ENCODE measurements at places on chromosomes 16 and 17.

DNA sequence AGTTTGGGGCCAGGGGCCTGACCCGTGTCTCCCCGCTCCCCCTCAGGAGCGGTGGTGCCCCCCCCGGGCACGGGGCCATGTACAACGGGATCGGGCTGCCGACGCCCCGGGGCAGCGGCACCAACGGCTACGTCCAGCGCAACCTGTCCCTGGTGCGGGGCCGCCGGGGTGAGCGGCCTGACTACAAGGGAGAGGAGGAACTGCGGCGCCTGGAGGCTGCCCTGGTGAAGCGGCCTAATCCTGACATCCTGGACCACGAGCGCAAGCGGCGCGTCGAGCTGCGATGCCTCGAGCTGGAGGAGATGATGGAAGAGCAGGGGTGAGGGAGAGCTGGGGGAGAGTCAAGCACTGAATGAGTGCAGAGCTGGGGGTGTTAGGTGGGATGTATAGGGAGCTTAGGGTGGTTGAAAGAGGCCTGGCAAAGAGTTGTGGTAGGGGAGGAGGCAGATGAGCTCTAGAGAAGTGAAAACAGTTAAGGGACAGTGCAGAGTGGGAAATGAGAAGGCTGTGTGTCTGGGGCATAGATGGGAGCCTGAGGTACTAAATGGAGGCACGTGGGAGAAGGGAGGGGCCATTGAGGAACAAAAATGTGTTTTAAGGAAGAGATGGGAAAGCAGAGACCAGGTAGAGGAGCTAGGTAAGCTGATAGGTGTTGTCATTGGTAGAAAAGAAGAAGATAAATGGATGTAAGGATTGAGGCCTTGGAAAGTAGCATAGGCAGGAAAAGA lies 4.0 kb downstream of the SRRM2 start:
- DNase-seq = no peak

GRCh38 chr17:82248815-82249674 lies 20.2 kb downstream of the SLC16A3 start:
- DNase-seq = no peak

DNA sequence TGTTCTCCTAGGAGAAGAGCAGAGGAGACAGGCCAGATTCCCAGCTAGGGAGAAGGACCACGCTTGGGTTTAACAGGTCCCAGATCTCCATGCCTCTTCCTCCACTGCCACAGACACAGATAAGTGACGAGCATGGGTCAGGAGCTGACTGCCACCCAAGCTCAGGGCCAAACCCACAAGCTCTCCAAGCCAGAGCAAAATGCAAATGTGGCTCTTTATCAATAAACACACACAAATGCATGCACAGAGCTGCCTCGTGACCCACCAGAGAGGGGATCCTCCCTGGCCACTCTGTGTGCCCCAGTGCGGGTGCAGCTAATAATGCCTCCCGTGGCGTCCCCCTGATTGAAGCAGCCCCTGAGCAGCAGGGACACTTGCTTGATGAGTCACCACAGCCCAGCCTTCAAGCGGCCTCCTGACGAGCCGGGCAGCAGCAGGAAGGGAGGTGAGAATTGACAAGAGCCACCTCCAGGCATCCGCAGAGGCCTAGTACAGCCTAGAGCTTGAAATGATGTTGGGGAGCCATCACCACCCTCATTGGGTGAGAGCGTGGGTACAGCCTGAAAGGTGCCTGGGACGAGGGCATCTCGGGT lies 143.9 kb downstream of the CCDC182 start:
- DNase-seq = no peak

- no peak for DNase-seq
Observed at GRCh38 chr17:76251478-76252039, 11.3 kb upstream of the RNF157 start.

DNA sequence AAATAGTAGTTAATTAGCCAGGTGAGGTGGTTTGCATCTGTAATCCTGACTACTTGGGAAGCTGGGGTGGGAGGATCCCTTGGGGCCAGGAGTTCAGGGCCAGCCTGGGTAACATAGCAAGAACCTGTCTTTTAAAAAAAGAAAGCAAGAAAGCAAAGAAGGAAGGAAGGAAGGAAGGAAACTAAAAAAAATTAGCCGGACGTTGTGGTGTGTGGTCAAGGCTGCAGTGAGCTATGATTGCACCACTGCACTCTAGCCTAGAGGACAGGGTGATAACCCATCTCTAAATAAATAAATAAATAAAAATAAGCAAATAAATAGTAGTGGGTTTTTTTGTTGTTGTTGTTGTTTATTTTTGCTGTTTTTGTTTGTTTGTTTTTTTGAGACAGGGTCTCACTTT lies 39.3 kb upstream of the MAP2K6 start:
- no peak for DNase-seq

DNA sequence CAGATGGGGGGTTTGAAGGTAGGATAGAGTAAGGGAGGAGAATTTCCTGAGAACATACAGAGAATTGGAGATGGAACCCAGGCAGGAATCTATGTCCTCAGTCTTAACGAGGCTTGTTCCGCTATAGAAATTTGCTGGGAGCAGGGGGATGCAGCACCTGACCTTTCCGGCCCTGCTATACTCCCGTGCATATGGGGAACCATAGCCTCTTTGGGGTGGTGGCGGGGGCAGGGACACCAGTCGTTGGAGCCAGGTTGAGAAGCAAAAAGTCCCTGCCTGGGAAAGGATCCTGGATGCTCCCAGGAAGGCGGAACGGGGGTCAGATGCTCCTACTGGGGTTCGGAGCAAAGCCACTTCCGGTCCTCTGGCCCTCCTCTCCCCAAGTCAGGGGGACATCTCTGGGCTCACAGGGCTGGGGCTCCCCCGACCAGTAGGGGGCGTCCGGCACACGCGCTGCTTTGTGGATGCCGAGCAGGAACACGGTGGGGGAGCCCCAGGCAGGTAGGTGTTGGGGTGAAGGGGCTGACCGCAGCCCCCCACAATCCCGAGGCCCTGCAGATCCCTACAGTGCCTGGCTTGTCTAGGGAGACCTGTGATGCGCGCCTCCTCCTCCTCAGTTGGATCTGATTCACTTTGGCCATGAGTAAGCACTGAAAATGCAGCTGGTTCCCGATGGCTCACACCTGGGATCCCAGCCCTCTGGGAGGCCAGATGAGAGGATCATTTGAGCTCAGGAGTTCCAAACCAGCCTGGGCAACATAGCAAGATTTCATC lies 15.5 kb upstream of the TFAP4 start:
- peak; percentile 61 for DNase-seq

- DNase-seq = peak; percentile 22
Observed at GRCh38 chr16:53131363-53132071, 76.7 kb downstream of the CHD9 start.

DNA sequence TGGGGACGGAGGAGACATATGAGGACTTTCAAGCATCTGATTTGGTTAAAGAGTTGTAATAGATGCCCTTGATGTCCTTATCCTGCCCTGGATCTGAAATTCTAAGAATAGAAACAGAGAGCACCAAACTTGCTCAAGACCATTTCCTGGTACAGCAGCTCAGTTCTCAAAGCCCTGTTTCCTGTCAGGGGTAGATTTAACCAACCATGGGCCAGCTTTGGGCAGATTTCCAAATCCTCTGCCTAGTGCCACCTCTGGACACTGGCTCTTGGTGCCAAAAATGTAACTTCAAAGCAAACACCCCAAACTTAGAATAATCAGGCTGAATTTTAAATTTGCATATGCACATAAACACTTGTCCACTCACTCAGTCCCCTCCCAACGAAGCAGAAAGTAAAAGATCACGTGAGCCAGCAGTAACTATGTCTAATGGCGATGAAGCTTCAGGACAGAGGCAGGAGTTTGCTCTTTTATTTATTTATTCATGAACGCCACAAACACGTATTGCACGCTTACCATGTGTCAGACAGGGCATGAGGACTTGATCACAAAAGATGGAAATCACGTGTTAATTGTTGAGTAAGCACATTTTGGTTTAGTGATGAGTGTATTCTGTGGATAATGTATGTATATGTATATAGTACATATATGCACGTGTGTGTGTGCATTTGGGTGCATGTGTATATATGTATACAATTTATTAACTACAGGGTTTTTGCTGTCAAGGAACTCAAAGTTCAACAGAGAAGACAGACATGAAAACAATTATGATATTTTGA lies 23.1 kb upstream of the SDK2 start:
- no peak for DNase-seq

GRCh38 chr16:11587643-11588247 lies 1.0 kb upstream of the LITAF start:
- no peak for DNase-seq

All from LoVo (cell line).